ENCODE measurements at places on chromosomes 5 and 9. TPM values are rescaled to one million over a fixed set of nuclear protein-coding genes. Genes with fewer than 3 reads are reported as not detected.

The CTXN3 gene
- not detected for total RNA-seq

The PRDM9 gene
- not detected for total RNA-seq

The SLC36A2 gene
- total RNA-seq: not detected

The PTGDS gene
- not detected for total RNA-seq

The ENTREP1 gene
- total RNA-seq: 0.58 TPM

The TRIM7 gene
- 42.8 TPM for total RNA-seq

The CCDC152 gene
- not detected for total RNA-seq
